ENCODE measurements at places on chromosomes 3 and 15.

- DNase-seq: no peak
Observed at GRCh38 chr3:49388289-49388820, 23.4 kb downstream of the RHOA start.

DNA sequence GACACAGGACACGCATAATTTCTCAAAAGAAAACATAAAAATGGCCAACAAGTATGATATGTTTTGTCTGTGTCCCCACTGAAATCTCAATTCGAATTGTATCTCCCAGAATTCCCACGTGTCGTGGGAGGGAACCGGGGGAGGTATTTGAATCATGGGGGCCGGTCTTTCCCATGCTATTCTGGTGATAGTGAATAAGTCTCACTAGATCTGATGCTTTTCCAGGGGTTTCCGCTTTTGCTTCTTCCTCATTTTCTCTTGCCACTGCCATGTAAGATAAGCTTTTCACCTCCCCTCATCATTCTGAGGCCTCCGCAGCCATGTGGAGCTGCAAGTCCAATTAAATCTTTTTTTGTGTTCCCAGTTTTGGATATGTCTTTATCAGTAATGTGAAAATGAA is 12.1 kb upstream of the POU1F1 start:
- no peak for DNase-seq

GRCh38 chr3:112472691-112473090 is 26.6 kb downstream of the BTLA start:
- no peak for DNase-seq

DNA sequence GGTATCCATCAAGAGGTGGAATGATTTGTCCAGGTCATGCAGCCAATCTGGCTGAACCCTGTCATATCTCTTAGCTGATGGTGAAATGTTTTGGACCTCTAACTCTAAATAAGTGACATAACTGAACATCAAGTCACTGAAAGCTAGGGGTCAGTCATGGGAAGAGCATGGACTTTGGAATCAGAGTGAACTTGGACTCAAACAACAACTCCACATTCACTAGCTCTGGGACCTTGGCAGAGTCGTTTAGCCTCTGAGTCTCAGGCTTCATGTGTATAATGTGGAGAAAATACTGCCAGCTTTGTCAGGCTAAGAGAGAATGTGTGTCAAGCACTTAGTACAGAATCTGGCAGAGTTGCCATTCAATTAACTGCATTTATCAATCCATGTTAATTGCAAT is 557.8 kb upstream of the CFAP20DC start:
- no peak for DNase-seq

- no peak for DNase-seq
Observed at GRCh38 chr3:152893647-152894046, 58.7 kb downstream of the P2RY1 start.

- no peak for DNase-seq
Observed at GRCh38 chr15:67547836-67548235, 5.3 kb downstream of the MAP2K5 start.

GRCh38 chr15:99006146-99006545 is 1.4 kb downstream of the PGPEP1L start:
- no peak for DNase-seq

DNA sequence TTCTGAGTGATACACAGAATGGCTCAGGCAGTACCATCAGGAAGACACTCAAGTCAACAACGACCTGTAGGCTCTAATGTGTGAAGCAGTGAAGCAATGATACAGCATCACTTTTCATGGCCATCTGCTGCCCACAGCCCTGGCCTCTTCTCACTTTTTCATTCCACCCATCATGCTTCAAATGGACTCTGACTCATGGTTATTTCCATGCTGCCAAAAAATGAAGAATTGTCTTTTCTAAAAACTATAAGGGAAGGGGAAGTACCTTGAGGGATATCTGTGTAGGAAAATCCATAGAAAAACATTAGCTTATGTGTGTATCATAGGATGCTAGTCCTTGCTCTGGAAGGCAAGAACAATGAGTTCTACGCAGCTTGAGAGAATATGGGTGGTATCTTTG is 11.5 kb downstream of the HGD start:
- DNase-seq: no peak

DNA sequence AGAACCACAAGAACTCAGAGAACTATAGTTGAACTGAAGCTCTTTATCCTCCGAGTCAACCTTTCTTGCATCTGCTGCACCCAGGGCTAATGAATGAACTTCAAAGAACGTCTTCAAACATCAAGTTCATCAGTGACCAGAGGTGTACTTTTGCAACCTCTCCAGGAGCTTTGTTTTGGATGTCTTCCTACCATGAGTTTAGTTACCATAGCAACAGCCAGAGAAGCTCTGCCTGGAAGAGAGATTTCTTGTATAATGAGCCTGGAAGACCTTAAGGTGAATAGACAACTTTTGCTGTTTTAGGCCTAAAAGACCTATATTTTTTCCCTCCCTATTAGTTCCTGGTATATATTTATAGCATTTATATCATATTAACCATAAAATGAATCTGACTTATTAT is 9.1 kb downstream of the ACTC1 start:
- no peak for DNase-seq

DNA sequence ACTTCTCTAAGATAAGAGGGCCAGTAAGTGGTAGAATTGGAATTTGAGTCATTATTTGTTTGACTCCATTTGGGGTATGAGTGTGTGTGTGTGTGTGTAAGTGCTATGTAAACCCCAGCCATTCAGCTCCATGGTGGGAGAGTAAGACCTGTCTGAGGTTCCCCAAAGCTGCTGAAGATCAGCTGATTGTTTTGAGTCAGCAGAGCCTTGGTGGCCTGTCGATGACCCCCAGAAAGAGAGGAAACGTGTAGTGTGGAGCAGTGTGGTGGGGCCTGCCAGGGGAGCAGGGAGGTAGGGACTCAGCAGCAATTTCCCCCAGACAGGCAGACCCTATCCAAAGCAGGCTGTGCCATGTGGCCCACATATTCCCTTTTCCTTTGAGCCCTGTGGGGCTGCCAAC is 5.3 kb downstream of the DVL3 start:
- DNase-seq: no peak

DNA sequence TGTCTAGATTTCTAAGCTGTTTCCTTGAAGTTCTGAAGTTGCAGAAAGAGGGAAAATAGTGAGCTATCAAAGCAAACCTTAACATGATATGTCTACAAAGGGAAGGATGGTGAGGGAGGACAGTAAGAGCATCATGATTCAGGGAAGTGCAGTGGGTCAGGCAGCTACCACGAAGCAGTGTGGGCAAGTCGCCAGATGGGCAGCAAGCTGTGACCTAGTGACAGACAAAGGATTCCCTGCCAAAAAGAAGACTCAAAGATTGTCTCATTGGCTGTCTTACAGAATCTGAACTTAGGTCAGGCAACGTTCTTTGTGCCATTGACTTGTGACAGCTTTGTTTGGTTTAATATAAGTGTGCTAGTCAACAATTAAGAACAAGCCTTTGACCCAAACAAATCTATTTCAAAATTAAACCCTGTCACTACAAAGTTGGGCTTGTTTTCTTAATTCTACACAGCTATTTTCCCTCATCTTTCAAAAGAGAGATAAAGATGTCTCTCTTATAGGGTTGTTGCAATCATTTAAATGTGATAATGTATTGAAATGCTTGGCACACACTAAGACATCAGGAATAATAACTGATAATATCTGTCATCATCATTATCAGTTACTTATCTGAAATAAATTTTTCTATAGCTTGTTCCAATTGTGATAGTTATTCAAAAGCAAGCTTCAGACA is 153.3 kb downstream of the ECT2 start:
- no peak for DNase-seq

All from right atrium auricular region (tissue), 2 donors.